ENCODE measurements at places on chromosomes 5 and 9.

GRCh38 chr5:112418659-112419163, 366 bp downstream of the EPB41L4A start:
- DNase-seq = no peak

DNA sequence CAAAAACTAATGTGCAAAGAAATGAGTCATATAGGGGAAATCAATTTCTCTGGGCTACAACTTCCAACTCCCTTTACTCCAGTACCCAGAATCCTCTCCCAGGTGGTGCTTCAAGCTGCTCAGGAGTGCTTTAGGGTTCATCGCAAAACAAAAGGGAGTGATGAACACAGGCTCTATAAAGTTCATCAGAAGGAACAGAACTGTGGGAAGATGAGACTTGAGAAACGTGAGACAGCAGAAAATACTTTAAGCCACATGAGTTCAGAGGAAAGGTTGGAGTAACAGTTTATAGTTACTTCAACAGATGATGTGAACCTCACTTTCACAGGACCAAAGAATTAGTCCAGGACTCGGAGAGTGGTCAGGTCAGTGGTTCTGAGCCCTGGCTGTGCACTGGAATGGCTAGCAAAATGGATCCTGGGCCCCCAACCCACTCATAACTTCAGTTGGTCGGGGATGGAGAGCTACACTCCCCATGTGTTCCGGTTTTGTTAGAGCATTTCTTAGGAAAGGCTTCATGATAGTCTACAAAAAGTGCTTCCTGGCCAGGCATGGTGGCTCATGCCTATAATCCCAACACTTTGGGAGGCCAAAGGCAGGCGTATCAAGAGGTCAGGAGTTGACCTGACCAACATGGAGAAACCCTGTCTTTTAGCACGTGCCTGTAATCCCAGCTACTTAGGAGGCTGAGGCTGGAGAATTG, 4.3 kb downstream of the RPL12 start:
- no peak for DNase-seq

DNA sequence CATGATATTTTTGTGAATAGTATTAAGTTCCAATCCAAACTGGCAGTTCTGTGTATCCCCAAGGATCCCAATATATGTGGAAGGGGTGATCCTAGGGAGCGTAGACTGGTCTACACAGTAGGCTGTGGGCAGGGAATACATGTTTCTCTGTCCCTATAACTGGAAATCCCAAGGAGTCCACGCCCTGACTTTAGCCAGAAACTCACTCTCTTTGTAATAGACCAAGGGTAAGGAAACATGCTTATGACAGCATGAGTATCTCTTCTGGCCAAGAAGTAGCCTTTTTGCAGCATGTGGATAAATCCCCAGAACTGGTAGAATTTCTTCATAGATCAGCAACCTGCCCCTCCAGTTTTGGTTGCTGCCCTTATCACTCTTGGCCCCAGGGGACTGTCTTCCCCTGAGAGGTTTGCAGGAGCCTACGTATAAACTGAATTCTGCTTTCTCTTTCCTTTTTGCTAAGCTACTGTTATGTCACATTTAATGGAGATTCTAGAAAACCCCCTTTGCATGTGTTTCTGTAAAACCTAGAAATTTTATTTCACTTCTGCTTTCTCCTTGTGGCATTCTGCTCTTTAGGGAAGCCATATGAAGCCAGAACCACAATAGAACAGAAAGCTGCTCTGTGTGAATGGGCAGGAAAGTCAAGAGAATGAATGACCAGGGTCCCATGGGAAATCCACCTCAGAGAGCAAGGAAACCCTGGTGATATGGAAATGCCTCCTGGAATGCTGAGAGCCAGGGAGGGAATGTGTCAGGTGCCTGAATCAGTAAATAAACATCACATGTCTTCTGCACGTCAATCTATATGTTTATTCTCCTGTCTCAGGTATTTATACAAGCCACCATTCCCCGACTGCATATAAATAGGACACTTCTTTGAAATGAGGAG, 3.5 kb downstream of the IFNA2 start:
- no peak for DNase-seq

DNA sequence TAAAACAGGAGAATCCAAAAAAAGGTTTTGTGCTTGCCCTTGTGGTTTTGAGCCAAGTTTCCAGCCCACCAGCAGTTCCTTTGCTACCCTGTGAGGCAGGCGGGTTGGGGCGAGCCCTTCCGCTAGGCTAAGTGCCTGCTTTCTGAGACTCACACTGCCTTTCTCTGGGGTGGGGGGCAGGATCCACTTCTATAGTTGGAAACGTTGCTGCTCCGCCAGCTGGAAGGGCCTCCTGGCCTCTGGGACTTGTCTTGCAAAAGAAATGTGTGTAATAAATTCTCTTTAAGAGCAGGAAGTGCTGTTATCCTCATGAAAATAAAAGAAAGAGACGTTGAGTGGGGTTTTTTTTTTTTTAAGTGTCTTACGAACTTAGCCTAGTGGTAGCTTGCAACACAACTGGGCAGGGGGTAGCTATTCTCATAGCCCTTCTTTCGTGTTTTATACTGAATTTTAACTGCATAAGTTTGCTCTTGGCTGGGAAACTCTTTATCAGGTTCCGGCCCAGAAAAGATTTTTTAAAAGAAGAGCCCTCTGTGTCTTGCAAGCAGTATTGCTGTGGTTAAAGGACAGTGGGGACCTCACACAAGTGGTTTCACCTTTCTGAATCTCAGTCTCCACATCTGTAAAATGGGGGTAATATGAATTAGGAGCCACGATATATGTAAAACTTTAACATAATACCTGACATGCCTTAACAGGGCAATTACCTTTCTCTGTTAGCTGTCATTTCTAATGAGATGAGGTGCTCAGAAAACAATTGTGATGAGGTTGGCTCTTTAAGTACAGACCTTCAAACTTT, 19.8 kb downstream of the JADE2 start:
- DNase-seq = no peak

DNA sequence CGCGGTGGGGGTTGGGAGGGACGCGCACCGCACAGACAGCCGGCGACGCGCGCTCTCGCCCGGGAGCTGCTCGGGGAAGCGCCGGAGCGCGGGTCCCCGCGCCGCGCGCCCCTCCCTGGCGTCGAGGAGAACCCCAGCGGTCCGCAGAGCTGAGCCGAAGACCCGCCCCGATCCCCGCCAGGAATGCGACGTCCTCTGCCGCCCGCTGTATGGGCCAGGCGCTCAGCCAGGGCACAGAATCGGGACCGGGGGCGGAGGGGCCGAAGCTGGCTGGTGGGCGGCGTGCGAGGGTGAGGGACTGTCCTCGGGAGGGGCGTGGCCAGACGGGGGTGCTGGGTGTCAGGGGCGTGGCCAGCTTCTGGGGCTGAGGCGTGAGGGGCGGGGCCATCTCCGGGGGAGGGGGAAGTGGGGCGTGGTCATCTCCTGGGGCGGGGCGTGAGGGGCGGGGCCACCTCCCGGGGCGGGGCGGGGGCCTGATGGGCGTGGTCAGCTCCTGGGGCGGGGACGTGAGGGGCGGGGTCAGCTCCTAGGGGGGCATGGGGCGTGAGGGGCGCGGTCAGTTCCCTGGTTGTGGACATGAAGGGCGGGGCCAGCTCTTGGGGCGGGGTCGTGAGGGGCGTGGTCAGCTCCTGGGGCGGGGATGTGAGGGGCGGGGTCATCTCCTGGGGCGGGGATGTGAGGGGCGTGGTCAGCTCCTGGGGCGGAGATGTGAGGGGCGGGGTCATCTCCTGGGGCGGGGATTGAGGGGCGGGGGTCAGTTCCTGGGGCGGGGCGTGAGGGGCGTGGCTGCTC, 965 bp downstream of the PTGDS start:
- no peak for DNase-seq

Data from right renal pelvis (tissue), 4 donors.